ENCODE measurements at places on chromosomes 7 and 10.

- DNase-seq: no peak
Measured at GRCh38 chr7:43198599-43199090, 86.2 kb downstream of the HECW1 start.

DNA sequence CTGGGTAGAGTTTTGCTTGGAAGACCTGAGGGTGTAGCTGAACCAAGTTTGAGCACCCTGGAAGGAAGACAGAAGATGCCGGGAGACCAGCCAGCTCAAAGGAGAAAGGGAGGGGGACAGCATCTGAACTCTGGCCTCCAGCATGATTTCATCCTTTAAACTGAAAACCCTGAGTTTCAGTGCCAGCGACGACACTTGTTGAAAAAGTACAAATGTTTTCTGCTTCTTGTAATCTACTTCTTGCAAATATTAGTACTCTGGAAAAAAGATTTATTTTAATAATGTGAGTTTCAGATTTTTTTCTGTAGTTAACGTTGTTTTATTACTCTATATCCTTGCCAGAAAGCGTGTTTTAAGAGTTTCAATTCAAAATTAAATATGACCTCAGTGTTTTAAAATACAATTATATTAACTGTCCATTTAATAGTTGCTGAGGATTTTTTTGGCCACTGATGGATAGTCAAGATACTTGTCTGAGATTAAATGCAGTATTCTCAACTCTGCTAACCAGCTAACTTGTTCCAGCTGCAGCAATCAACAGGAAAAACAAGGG is 227.7 kb downstream of the MGMT start:
- DNase-seq: no peak

GRCh38 chr7:521221-522070 is 1.8 kb upstream of the PDGFA start:
- DNase-seq: no peak

- peak; percentile 33 for DNase-seq
Measured at GRCh38 chr10:21278491-21279216, 246.8 kb downstream of the SKIDA1 start.

DNA sequence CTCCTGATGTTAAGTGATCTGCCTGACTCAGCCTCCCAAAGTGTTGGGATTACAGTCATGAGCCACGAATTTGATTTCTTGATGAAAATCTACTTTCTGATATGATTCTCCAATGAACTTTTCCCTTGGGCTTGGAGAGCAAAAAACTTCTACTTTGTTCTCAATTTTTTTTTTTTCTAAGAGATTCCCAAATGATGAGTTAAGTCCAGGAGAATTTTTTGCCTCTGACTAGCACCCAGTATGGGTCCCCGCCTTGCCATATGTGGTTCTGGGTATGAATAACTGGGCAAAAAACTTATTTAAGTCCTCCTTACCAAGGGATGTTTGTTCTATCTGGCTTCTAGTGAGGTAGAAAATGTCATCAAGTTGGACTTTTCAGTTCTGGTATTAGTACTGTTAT is 147.9 kb upstream of the LYZL1 start:
- no peak for DNase-seq

DNA sequence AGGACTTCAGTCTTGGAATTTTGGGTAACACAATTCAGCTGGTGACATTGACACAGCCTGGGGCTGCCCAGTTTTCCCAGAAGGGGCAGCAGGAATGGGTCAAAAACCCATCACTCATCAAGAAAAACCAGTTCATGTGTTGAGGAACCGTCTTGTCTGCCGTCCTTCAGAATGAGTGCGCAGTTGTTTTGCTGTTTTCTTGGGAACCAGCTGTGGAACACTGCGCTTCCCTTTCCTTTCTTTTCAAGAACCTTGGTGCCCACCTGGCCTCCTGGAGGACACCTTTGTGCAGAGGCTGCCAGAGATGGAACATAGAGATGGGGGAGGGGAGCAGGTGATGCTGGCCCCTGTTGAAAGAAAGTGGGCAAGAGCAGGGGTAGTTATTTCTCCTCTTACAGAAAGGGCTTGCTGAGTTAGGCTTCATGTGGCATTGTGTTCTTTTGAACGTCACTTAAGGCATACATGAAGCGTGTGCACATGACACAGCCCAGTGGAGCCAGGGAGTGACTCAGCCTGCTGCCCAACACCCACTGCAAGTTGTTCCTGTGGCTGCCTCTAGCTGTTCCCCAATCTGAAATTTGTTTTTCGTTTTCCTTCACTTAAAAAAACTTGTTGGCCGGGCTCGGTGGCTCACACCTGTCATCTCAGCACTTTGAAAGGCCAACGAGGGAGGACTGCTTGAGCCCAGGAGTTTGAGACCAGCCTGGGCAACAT is 87.4 kb upstream of the TNS3 start:
- no peak for DNase-seq
